ENCODE measurements at places on chromosomes 2 and 18.
A peak's percentile ranks its signal among the peaks of the same experiment; 100 is the strongest.

DNA sequence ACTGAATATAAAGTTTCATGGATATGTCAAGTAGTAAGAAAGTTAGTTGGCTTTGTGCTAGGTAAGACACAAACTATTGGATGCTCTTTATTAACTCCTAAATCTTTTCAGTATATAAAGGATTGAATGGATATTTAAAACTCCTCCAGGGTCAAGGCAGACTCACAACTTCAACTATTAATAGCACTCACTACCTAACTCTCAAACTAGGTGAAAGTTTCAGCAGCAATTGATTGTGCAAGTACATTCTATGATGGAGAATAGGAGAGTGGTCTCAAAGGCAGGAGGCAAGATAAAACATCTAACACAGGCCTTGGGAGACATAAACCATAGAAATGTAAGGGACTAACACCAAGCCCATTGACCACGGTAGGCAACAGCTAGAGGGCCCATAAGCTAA lies 328.9 kb upstream of the CHAC2 start:
- no peak for DNase-seq

GRCh38 chr2:12217175-12217574 lies 470.7 kb downstream of the LPIN1 start:
- DNase-seq, result no peak

DNA sequence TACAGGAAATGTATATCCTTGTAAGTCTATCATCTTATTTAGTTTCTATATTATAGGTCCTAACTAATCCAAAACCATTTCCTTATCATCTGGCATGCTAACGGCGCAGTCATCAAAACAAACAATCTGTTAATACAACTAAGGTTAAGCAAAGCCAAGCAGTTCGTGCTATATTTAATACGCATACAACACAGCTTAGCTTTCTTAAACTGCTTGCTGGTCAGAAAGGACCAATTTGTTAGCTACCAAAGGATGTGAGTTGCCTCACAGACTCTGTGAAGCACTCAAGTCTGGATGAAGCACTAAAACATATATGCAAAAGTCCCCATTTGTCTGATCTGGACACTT lies 67.0 kb downstream of the ZEB2 start:
- no peak for DNase-seq

DNA sequence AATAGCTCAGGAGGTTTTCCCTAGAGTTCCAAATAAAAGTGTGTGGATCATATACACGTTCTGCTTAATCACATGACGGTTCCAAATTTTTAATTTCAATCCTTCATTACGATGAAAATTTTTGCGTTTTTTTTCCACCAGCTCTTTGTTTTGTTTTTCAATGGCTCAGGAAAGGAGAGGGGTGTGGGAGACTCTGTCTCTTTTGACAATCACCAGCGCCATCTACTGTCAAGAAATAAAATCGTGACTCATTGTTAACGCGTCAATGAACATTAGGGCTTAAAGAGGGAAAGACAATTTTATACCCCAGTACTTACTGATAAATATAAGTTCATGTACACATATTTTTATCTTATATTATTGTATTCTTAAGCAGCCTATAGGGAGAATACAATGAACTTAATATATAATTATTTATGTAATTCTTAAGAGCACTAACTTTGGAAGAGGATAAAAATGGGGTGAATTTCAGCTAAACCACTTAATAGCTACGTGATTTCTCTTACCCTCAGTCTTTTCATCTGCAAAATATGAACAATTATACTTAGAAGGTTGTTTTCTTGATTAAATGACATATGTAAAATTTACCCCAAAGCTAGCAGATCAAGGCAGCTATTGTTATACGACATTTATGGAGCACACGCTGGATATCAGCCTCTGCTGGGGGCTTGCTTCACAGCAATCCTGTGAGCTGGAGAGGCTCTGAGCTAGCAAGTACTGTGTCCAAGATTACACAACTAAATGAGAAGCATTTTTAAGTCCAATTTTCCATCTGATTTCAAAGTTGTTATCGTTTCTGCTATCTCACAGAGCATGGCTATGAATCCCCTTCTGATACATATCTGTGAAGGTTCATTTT lies 47.4 kb upstream of the RMDN2 start:
- no peak for DNase-seq

DNA sequence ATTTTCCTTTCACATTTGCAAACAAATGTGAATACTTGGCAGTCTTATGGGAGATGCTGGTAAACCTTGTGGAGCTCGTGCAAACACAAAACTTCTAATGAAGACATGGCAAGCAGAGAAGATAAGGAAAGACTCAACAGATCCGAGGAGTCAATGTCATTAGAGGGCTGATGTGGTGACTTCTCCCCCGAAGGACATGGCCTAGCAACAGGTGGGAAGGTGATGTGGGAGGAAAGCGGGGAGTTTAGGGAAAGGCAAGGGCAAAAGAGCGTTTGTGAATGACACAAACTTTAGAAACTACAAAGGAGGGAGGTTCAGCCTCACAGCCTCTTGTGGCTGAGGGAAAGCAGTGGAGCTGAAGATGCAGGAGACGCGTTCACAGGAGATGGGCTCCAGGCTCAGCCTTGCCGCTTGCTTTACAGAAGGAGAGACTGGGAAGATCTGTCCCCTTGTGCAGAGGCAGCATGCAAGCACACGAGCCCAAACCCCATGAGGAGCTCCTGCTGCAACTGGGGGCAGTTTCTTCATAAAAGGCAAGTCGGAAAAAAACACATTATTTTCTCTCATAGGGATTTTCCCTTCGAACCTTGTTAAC lies 86.6 kb downstream of the SOWAHC start:
- no peak for DNase-seq

- no peak for DNase-seq
These were observed 448.7 kb upstream of the TCF4 start for GRCh38 chr18:56036741-56037140.

GRCh38 chr2:80238692-80239469 lies 65.7 kb downstream of the LRRTM1 start:
- peak; percentile 51 for DNase-seq

- DNase-seq, result no peak
These were observed 79.8 kb upstream of the CCDC141 start for GRCh38 chr2:179129574-179130238.

- DNase-seq, result no peak
These were observed 295 bp upstream of the MTX2 start for GRCh38 chr2:176268976-176269318.

- no peak for DNase-seq
These were observed 372.2 kb upstream of the SMIM21 start for GRCh38 chr18:75799449-75800330.

DNA sequence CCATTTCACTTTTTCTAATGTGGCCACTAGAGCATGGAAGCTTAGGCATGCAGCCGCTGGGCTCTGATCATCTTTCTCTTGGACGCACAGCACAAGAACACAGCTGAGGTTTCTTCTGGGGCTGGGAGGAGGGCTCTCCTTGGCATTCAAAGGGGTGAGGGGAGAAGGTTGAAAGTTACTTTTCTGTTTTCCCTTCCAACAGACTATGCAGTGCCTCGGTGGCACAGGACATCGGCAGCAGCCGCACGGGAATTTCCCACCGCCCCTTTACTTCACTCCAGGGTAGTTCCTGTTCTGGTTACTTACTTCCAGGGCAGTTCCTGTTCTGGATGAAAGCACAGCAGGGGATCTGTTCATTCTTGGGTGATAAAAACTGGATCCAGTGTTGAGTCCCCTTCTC lies 18.9 kb upstream of the MAL start:
- no peak for DNase-seq

DNA sequence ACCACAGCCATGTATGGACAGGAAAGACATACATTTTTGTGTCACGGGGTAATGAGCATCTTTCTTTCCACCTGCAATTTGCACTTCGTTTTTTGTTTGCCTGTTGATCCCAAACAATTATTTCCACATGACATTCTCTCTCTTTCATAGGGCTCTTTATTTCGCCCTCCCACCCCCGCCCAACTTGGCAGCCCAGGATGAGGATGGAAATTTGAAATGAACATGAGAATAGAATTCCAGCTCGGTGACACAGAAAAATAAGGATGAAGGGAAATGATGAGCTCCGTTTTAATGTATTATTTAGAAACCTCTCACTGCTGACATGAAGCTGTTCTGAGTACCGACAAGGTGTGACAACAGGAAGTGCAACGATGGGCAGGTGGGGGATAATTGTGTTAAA lies 443.3 kb downstream of the SOCS6 start:
- no peak for DNase-seq

- no peak for DNase-seq
These were observed 44.6 kb upstream of the RAPH1 start for GRCh38 chr2:203579730-203580129.

- DNase-seq, result no peak
These were observed 4.9 kb upstream of the STK17B start for GRCh38 chr2:196176142-196176738.

GRCh38 chr2:120161190-120161589 lies 62.0 kb downstream of the TMEM185B start:
- DNase-seq, result no peak

DNA sequence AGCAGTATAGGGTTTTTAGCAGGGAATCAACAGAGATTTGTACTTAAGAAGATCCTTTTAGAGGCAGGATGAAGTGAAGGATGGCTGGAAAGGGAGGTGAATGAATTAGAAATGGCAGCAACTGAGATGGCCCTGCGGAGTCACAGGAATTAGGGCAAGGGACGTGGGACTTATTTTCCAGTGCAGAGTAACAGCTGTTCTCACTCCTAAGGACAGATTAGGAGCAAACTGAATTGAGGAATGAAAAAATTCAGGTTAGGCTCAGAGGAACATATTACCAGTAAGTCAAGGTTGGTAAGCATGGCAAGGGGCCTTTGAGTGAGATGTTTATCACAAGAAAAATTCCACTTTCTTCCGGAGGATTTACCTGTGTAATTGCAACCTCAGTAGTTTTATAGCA lies 34.4 kb downstream of the COL4A3 start:
- no peak for DNase-seq

- DNase-seq, result no peak
These were observed 6.1 kb downstream of the CHMP1B start for GRCh38 chr18:11857177-11857887.

DNA sequence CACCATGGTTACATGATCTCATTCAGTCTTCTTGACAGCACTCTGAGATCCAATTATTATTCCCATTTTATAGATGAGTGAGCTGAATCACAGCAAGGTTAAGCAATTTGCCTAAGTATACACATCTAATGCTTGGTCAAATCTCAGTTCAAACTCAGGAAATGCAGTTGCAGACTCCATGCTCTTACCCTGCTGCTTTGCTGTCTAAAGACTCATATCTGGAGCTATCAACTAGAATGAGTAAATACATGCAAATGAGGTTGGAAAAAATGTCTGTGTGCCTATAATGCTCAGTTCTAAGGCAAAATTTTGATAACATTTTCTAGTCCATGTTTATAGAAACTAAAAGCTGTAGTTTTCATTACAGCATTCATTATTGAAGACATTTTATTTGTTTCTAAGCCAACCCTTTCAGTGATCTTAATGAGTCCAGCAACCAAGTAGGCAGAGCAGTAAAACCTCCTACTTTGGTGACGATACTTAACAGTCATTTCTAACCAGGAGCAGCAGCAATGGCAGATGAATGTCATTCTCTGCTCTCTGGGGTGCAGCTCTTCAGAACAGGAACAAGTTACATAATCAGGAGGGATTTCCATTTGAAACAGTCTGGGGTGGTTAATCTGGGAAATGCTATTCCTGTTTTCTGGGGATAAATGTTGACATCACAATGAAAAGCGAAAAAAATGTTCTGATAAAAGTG lies 396.8 kb upstream of the UBE2E3 start:
- DNase-seq, result no peak

- no peak for DNase-seq
These were observed 50.8 kb upstream of the SOS1 start for GRCh38 chr2:39171621-39172020.

- DNase-seq, result no peak
These were observed 410.3 kb downstream of the PID1 start for GRCh38 chr2:228860601-228861285.

- no peak for DNase-seq
These were observed 1.6 kb downstream of the PLCL1 start for GRCh38 chr2:197805715-197806633.

DNA sequence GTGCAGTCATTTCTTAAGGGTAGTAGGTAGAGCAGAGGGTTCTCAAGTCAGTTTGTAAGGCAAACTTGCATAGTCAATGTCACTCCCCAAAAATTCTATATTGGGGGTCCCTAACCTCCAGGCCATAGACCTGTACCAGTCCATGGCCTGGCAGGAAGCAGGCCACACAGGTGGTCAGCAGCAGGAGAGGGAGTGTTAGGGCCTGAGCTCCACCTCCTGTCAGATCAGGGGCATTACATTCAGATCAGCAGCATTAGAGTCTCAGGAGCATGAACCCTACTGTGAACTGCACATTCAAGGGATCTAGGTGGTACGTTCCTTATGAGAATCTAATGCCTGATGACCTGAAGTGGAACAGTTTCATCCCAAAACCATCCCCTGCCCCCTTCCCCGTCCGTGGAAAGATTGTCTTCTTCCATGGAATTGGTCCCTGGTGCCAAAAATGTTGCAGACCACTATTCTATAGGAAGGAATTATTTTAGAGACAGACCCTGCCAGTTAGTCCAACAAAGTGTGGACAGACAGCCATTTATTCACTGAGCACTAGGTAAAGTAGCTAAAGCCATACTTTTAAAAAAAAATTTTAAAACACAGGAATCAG lies 6.7 kb downstream of the COA5 start:
- no peak for DNase-seq

DNA sequence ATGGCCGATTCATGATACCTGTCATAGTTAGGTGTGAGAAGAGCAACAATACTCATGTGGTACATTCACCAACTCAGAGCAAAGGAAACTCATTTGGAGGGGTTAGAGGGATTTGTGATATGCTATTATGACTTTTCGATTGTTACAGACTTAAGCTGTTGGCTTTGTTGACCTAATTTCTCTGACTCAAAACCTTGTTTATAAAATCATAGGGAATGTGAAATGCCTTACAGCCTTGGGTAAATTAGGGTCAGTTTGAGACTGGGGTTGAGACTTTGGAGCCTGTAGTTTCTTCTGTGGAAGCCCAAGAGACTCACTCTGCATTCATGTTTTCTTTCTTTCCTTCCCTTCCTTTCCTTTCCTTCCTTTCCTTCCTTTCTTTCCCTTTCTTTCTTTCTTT lies 261.9 kb downstream of the LRRTM1 start:
- DNase-seq, result no peak

GRCh38 chr2:146615778-146616177 lies 1229.1 kb upstream of the ACVR2A start:
- no peak for DNase-seq

- DNase-seq, result no peak
These were observed 82.9 kb downstream of the TNS1 start for GRCh38 chr2:217919781-217920351.

GRCh38 chr2:64202206-64202845 lies 58.1 kb upstream of the PELI1 start:
- no peak for DNase-seq

- DNase-seq, result no peak
These were observed 805.7 kb downstream of the SLC4A3 start for GRCh38 chr2:220433131-220433530.

GRCh38 chr2:226185616-226186211 lies 613.9 kb downstream of the IRS1 start:
- no peak for DNase-seq

GRCh38 chr2:89837962-89838625 lies 1146.6 kb downstream of the RPIA start:
- DNase-seq, result no peak

- DNase-seq, result no peak
These were observed 1101.5 kb upstream of the KLHL29 start for GRCh38 chr2:22283436-22283835.

All from neural crest cell (in vitro differentiated cells).